NCI-H146 (cell line): ENCODE measurements at places on chromosomes 1 and 21.

DNA sequence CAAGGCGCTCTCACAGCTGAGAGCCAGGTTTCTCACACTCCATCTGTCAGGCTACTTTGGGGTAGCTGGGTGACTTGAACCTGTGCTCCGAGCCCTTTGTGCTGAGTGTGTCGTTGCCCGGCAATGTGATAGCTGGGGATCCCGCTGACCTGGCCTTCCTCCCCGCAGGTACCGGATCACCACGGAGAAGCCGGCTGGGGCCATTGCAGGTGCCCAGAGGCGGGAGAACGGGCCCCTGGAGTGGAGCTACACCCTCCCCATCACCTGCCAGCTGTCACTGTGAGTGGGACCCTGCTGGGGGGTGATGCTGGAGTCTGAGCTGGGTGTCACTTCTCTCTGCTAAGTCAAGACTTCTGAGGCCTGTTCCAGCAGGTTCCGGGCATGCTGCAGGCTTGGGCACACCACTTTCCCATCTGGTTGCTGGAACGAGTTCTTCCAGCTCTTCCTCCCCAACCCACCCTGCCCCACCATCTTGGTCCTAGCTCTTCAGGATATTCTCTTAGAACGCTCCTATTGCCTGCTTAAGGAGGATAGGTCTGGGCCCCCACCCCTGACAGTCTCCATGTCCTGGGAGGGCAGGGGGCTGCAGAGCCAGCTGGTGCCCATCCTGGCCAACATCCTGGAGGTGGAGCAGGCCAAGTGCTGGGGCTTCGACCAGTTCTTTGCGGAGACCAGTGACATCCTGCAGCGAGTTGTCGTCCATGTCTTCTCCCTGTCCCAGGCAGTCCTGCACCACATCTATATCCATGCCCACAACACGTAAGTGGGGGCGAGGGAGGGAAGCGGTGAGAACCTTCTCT lies 7.5 kb downstream of the IKBKE start:
- no peak for DNase-seq

DNA sequence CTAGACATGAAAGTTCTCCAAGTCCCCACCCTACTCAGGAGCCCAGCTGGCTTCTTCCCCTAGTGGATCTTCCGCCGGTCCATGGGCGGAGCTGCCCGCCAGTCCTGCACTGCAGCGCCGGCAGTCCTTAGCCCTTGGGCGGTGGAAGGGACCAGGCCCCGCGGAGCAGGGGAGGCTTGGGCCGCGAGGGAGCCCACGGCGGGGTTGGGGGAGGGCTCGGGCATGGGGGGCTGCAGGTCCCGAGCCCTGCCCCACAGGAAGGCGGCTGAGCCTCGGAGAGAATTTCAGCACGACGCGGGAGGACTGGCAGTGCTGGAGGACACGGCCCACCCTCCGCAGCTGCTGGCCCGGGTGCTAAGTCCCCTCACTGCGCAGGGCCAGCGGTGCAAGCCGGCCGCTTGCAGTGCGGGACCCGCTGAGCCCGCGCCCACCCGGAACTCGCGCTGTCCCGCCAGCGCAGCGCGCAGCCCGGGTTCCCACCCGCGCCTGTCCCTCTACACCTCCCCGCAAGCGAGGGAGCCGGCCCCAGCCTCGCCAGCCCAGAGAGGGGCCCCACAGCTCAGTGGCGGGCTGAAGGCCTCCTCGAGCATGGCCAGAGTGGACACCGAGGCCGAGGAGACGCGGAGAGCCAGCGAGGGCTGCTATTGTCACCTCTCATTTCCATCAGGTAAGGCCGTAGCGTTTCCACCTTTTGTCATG lies 1398.6 kb downstream of the MRPL39 start:
- DNase-seq, result no peak

- DNase-seq, result no peak
Measured at GRCh38 chr1:24727501-24728216, 17.6 kb upstream of the CLIC4 start.

DNA sequence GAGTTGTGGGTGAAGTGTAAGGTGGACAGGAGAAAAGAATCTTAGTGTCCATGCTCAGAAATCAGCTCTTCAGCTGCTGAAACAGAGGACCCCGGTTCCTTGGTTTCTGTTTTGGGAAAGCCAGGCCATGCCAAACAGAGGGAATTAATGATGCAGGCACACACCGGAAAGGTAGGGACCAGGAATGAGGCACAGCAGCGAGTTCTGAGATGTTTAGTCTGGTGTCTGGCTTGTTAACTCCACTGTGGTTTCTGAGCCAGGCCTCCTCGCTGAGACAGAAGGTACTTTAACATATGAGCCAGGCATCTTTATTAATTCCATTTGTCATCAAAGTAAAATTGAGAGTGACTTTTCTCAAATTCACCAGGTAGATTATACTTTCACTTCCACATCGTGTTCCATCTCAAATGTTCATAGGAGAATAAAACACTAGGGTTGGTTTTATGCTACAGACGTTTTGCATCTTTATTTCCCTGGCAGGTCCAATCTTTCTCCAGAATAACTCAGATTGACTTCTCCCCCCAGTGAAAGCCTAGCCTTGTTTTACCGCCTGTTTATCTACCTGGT lies 23.5 kb downstream of the LRRC8D start:
- no peak for DNase-seq

- DNase-seq, result no peak
Measured at GRCh38 chr1:27410709-27411108, 18.3 kb downstream of the GPR3 start.

DNA sequence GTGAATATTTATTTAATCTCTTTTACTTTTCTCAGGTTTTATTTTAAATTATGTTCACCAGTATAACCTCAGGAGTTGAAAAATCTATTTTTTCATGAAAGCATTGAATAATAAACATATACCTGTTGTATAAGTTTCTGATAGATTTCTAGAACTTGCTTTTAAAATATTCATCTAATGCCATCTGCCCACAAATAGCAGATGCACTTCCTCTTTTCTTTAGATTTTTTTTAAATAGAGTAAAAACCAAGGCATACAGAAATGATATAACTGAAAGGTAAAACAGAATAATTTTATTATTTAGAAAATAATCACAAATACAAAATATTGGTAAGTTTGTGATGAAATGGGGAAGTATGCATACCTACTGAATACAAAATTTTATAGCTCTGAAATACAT lies 130.7 kb upstream of the PRMT6 start:
- no peak for DNase-seq

DNA sequence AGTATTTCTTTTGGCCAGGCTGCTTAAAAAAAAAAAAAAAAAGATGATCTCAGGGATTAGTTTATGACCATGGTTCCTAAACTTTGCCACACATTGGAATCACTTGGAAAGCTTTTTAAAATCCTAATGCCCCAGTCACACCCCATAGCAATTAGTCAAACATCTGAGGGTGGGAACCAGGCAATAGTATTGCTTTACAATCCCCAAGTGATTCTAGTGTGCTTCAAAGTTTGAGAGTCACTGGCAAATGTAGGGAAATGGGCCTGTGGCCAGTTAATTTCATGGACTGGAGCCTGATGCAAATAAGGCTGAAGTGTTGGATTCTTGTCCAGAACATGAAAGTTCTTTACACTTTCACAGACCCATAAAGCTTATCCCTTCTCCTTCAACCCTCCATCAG lies 374.6 kb upstream of the ESRRG start:
- no peak for DNase-seq

GRCh38 chr1:154714638-154715037 lies 106.7 kb upstream of the ADAR start:
- peak; percentile 31 for DNase-seq

- DNase-seq, result no peak
Measured at GRCh38 chr1:59752556-59753414, 62.0 kb upstream of the HOOK1 start.

DNA sequence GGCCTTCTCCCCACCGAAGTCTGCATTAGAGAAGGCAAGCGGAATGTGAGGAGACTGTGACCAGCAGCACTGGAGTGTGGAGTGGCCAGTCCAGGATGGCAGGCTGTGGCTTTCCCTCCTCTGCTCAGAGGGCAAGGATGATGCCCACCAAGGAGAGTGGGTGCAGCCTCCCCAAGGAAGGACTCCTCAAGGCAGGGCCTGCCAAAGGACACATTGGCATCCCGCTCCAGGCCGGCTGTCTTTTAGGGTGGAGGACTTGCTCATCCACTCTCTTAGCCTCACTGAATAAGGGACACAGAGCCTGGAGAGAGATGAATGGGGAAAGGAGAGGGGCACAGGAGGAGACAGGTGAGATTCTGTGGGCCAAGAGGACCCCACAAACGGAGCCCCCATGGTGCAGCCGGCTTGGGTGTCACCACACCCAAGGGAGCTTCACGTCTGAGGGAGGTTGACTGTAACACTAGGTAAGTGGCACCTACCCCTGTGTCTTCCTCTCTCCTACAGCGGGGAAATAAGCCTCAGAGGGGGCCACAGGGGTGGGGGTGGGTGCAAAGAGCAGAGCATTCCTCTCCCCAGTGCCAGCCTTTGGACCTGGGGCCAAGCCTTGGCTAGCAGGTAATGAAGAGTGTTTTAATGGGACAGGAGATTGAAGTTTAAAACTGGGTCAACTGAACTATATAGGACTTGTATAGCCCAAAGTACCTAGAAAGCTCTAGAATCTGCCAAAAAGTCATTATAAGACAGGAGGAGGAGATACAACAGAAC lies 4.2 kb upstream of the NES start:
- no peak for DNase-seq

DNA sequence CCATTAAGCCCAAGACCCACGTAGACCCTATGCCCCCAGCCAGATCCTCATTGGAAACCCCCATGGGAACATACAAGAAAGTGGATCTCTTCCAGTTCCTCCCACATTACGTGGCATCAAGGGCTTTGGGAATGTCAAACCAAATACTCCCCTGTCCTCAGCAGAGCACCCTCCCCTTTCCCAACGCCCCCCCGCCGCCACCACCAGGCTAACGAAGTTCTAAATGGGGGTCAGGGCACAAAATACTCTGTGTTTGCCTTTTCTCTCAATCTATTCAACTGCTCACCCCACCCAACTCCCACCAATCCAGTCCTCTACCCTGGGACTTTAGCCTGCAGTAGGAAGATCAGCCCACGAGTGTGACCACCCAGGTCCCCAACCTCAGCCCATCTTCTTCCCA lies 24.5 kb downstream of the NEK2 start:
- no peak for DNase-seq

- DNase-seq, result no peak
Measured at GRCh38 chr1:218869276-218869675, 304.4 kb upstream of the LYPLAL1 start.

- no peak for DNase-seq
Measured at GRCh38 chr1:11531314-11531870, 52.4 kb downstream of the DISP3 start.

DNA sequence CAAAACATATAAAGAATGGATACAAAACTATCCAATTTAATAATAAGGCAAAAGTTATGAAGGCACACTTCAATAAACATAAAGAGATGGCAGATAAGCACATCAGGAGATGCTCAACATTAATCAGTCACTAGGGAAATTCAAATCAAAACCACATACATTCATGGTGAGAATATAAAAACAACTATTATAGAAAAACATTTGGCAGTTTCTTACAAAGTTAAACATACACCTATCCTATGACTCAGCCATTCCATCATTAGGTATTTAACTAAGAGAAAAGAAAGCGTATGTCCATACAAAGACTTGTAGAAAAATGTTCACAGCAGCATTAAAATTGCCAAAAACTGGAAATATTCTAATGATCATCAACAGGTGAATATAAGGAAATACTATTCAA lies 44.3 kb downstream of the KIFAP3 start:
- DNase-seq, result no peak

DNA sequence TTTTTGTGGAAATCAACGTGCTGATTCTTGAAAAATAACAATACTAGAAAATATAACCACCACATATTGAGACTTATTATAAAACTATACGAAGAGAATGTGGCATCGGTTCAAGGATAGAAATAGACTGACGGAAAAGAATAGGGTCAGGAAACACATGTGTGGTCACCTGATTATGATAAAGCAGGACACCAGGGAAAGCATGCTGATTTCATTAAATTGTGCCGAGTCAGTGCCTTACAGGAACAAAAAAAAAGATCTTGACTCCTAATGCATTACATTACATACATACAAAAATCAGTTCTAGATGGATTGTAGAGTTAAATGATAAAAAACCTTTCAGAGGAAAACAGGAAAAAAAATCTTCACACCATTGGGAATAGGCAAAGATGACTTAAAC lies 43.5 kb upstream of the SERPINC1 start:
- no peak for DNase-seq

- no peak for DNase-seq
Measured at GRCh38 chr1:29052941-29053340, 70.8 kb downstream of the TMEM200B start.

DNA sequence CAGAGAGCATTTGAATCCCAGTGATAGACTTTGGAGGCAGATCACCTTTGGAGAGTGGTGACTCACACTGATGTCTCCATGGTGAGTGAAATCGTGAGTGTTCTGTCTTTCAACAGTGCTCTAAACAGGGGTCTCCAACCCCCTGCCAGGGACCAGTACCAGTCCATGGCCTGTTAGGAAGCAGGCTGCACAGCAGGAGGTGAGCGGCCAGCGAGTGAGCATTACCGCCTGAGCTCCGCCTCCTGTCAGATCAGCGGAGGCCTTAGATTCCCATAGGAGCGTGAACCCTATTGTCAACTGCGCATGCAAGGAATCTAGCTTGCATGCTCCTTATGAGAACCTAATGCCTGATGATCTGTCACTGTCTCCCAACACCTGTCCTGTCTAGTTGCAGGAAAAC lies 61.8 kb upstream of the B3GALNT2 start:
- no peak for DNase-seq

- DNase-seq, result no peak
Measured at GRCh38 chr1:231376875-231377549, 38.9 kb downstream of the SPRTN start.

- no peak for DNase-seq
Measured at GRCh38 chr1:207463021-207463420, 8.9 kb downstream of the CR2 start.
